ENCODE measurements at places on chromosomes 1 and 21.
A peak's percentile ranks its signal among the peaks of the same experiment; 100 is the strongest.

DNA sequence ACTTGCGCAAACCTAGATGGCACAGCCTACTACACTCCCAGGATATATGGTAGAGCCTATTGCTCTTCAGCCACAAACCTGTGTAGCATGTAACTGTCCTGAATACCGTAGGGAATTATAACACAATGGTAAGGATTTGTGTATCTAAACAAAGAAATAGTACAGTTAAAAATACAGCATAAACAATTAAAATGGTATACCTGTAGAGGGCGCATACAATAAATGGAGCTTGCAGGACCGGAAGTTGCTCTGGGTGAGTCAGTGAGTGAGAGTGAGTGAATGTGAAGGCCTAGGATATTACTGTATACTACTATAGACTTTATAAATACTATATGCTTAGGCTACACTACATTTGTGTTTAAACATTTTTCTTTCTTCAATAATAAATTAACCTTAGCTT lies 99.3 kb downstream of the PLD5 start:
- no peak for DNase-seq

GRCh38 chr21:35048183-35048601 lies 910 bp downstream of the RUNX1 start:
- DNase-seq: peak; percentile 46

DNA sequence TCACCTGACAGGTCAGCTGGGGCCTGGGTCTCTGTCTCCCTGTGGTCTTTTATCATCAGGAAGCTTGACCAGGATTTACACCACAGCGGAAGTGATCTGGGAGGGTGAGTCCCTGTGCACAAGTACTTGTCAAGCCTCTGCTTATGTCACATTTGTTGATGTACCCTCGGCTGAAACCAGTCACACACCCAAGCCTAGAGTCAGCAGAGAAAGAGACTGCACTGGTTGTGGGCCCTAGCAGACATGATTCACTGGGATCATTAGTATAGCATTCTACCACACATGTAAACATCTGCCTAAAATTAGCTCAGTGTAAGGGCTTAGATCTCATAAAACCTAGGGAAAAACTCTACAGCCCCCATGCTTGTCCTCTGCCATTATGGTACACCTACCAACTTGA lies 79.3 kb upstream of the LAMC2 start:
- DNase-seq: no peak

DNA sequence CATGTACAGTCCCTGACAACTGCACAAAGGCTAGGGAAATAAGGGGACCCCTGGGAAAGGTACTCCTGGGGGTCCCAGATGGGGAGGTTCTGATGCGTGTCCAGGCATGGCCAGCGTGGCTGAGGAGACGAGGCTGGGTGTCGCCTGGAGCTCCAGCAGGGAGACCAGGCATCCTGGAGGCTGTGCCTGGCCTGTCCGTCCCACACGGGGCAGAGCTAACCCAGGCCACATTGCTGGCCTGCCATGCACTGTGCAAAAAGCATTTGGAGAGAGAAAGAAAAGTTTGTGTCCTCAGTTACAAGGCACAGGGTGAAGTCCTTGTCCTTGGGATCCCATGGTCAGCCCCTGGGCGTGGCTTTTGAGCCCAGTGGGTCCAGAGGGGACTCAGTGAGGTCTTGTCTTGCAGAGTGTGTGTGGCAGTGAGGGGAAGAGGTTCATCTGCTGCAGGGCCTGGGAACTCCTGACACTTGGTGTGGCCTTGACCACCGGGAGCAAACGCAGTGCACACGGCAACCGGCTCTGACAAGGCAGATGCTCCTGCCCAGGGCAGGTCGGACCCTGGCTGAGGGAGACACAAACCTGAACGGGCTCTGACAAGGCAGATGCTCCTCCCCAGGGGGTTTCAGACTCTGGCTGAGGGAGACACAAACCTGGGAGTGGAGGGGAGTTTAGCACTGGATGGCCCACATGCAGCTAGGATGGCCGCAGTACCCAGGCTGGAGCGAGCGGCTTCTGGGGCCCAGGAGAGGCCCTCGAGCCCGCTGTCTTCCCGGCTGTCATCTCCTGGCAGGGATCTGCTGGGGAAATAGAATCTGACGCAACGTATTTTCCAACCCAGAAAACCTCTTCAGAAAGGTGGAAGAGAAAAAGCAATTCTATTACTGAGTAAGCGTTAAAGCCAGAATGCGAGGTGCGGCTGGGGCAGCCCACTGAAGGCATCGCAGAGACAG lies 37.3 kb upstream of the COL18A1 start:
- no peak for DNase-seq

- DNase-seq: no peak
These were observed 6.0 kb downstream of the DENND1B start for GRCh38 chr1:197769287-197769686.

- DNase-seq: no peak
These were observed 9.0 kb upstream of the SLC25A34 start for GRCh38 chr1:15727021-15727420.

DNA sequence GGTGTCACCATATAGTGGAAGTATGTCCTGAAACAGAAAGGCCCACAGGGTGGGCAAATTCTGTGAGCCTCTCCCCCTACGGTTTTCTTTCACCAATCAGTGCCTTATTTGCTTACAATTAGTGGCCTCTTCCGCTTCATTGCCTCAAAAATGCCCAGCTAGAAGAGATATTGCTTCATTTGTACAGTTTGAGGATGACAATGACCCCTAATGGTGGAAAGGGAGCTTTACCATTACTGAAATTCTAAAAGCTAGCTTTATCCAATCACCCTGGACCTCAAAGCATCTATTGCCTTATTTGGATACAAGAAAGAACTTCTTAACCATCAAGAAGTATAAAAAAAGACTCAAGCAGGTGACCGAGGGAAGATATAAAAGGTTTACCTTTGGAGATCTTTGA lies 49.6 kb downstream of the LRRC71 start:
- DNase-seq: no peak

- no peak for DNase-seq
These were observed 23.1 kb upstream of the RAP1A start for GRCh38 chr1:111596499-111596898.
